ENCODE measurements at places on chromosomes 6 and 20.
A peak's percentile ranks its signal among the peaks of the same experiment; 100 is the strongest.

DNA sequence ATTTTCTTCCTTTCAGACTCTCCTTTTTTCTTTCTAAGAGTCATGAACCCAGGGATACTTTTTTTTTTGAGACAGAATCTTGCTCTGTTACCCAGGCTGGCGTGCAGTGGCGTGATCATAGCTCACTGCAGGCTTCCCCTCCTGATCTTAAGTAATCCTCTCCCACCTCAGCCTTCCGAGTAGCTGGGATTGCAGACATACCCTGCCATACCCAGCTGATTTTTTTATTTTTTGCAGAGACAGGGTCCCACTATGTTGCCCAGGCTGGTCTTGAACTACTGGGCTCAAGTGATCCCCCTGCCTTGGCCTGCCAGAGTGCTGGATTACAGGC, 32.8 kb upstream of the IER3 start:
- no peak for DNase-seq

DNA sequence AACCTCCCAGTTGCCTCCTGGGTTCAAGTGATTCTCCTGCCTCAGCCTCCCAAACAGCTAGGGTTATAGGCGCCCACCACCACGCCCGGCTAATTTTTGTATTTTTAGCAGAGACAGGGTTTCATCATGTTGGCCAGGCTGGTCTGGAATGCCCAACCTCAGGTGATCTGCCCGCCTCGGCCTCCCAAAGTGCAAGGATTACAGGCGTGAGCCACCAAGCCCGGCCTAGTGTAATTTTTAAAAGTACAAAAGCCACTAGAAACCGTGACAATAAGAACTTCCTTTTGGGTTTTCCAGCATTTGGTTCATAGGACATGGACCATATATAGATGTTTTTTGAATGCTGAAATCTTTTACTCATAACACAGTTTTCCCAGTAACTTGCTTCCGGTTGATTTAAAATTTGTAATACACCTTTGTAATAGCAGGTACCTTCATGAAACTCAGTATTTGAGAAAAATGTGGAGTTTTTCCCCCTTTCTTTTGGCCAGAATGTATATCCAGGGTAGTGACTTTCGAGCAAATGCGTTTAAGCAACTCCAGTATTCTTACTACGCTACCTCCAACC, 467 bp downstream of the PXT1 start:
- DNase-seq: no peak

- DNase-seq: no peak
Measured at GRCh38 chr20:4180356-4180755, 165.0 kb upstream of the RNF24 start.

DNA sequence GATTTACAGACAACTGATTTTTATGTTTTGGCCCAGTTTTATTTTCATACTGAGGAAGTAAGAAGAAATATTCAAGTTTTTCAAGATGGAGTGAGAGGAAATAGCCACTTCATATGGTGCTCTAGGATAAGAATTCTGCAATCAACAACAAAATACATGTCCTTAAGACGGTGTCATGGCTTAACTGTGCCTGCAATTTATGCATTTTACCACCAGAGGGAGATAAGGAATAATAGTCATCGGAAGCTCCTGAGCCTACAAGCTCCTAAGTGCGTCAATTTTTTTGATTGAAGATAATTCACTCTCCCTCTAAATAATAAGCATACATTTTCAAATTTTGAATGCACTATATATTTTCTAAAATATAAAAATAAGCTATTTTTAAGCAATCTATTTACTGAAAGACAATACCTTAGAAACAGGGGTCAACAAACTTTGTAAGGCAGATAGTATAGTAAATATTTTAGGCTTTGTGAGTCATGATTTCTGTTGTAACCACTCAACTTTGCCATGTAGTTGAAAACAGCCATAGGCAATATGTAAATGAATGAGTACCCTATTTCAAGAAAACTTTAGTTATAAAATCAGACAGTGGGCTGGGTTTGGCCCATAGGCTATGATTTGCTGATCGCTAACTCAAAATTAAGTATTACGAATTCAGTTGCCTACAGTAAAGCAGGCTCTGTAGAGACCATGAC, 230.9 kb upstream of the DTNBP1 start:
- no peak for DNase-seq

DNA sequence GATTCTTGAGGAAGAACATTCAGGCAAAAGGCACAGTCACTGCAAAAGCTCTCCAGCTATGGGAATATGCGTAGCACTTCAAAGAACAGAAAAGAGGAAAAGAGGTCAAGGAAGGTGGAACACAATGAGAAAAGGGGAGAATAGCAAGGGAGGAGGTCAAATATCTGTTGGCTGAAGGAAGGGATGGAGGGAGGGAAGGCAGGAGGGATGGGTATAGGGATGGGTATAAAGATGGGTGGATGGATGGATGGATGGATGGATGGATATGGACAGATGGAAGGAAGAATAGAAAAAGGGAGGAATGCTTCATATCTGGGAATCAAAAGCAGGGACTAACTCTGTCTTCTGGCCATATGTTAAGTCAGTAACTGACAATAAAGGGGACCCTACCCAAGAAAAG, 164.2 kb upstream of the TOP1 start:
- DNase-seq: no peak

DNA sequence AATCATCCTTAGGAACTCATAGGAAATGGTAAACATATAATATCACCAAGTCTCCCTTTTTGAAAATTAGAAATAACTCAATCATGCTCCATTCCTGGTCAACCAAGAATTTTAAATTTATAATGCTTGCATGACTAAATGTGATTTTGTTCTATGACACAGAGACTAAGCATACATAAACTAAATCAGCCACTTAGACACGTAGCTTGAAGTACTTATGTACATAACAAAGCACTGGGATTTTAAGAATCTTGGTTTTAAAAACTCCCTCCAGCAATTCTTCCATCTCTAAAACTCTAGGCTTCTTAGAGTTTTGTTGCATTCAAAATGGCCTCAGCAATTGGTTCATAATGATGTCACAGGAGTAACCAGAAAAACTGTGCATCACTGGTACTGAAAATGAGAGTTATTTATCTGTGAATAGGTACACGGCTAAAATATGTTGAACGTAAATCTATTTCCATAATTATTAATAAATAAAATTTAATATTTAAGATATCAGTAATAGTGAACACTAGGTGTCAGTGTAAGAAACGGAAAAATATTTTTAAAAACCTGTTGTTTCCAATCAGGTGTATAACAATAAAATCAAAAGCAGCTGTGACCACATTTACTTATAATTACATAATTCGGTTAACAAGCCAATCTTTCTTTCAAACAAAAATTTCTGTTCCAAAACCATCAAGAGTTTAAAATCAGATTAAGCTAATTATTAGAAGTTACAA, 241.6 kb upstream of the RUNX2 start:
- no peak for DNase-seq

- no peak for DNase-seq
Measured at GRCh38 chr20:35006531-35006971, 50.9 kb downstream of the MYH7B start.

DNA sequence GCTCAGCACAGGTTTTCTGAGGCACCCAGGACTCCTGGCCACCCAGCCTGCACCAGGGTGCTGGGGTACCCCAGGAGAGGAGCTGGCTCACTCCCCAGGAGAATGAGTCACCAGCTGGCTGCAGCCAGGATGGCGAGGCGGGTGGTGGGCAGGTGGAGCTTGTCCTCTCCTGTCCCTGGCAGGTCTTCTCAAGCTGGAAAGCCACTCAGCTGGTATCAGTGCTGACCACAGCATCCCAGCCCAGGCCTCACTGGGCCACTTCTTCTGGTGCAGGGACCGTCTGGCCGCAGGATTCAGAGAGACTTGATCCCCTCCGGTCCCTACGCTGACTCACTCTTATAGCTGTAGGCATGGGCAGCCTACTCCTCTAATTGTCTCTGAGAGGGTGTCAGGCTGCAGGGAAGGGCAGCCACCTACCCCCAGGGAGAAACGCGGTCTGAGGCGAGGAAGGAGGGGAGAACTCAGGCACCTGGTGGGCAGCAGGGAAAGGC, 22.2 kb downstream of the TFEB start:
- DNase-seq: no peak

DNA sequence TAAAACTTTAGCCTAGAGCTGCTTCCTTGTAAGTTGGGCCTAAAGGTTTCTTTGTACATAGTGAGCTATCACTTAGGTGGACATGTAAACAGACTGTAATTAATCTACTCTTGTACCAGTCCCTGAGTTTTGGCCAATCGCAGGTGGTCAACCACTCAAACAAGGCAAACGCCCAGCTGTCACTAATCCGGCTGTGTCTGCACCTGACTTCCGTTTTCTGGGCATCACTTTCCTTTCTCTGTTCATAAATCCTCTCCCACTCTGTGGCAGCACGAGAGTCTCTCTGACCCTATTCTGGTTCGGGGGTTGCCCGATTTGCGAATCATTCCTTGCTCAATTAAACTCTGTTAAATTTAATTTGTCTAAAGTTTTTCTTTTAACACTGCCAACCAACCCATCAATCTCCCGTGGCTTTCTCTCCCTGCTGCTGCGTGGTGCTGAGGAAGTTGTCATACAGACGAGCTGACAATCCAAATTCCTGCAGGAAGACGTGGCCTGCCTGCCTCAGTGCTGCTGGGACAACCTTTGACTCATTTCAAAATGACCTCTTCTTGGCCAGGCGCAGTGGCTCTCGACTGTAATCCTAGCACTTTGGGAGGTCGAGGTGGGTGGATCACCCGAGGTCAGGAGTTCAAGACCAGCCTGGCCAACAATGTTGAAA, 206.3 kb downstream of the QKI start:
- DNase-seq: no peak

DNA sequence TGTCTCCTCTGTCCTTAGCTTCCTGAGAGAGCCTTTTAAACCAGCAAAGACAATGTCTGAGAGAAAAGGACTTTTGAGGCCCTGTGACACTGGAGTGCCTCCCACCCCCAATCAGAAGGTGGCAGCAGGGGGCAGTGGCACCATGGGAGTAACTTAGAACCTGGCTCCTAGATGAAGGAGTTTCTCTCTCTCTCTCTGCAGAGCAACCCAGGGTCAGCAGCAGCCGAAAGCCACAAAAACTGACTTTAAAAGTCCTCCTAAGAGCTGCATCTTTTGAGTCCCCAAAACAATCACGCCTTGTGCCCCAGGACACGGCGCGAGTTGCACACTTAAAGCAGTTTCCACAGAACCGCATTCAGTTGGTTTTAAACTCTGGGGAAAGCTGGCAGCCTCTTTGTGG, 5.3 kb upstream of the TCP11 start:
- DNase-seq: no peak

GRCh38 chr6:35287671-35288396, 9.8 kb upstream of the DEF6 start:
- no peak for DNase-seq

GRCh38 chr6:47206626-47207025, 103.1 kb downstream of the TNFRSF21 start:
- no peak for DNase-seq

- DNase-seq: peak; percentile 61
Measured at GRCh38 chr6:26553635-26554446, 15.7 kb downstream of the HMGN4 start.

GRCh38 chr6:15946701-15947385, 182.0 kb upstream of the MYLIP start:
- no peak for DNase-seq

- no peak for DNase-seq
Measured at GRCh38 chr6:20702366-20702765, 168.1 kb downstream of the CDKAL1 start.

GRCh38 chr6:161094955-161095354, 103.4 kb downstream of the MAP3K4 start:
- no peak for DNase-seq

Measured in stimulated activated CD8-positive, alpha-beta memory T cell treated with anti-CD3 and anti-CD28 coated beads, Interleukin-4, amount 100 ng/mL, for 4 hours (primary cell).